ENCODE measurements at places on chromosomes 5 and 9. TPM values are rescaled to one million over a fixed set of nuclear protein-coding genes. Genes with fewer than 3 reads are reported as not detected.

The FAM53C gene
- 22.2 TPM for total RNA-seq

The SLC6A19 gene
- total RNA-seq = not detected

The ZNF462 gene
- 5.6 TPM for total RNA-seq

The MEIKIN gene
- not detected for total RNA-seq

The MZB1 gene
- total RNA-seq = not detected

Measured in A549 treated with RU486 at 1 μM for 4 hours (cell line).